ENCODE measurements at places on chromosomes 3 and 15.

DNA sequence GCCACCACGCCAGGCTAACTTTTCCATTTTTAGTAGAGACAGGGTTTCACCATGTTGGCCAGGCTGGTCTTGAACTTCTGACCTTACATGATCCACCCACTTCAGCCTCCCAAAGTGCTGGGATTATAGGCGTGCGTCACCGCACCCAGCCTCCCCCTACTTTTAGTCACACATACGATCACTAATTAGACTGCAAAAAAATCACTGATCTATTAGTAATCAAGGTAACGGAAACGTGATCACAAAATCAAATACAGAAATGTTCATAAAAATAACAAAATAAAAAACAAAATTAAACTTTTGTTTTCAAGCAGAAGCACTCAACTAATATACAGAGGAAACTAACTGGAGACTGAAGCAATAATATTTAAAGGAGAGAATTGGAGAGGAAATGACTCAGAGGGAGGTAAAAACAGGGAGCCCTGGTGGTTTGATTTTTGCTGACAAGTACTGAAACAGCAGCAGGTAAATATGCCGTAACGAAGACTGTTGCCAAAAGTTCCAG is 4.6 kb downstream of the WDR53 start:
- DNase-seq = peak; percentile 55

- DNase-seq = no peak
These were observed 15.0 kb downstream of the SEMA3G start for GRCh38 chr3:52429779-52430415.

DNA sequence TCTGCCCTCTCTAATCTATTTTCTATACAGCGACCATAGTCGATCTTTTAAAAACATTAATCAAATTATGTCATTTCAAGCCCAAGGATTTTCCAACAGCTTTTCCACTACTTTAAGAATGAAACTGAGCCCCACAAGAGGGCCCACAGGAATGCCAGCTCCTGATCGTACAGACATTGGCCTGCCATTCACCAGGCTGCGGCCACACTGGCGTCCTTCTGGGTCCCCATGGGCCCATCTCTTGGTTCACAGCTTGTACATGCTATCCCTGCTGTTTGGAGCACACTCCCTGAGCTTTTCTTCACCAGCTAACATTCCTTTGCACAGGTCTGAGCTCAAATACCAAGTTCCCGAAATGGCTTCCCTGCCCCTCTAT is 149.6 kb downstream of the MYLK start:
- no peak for DNase-seq

DNA sequence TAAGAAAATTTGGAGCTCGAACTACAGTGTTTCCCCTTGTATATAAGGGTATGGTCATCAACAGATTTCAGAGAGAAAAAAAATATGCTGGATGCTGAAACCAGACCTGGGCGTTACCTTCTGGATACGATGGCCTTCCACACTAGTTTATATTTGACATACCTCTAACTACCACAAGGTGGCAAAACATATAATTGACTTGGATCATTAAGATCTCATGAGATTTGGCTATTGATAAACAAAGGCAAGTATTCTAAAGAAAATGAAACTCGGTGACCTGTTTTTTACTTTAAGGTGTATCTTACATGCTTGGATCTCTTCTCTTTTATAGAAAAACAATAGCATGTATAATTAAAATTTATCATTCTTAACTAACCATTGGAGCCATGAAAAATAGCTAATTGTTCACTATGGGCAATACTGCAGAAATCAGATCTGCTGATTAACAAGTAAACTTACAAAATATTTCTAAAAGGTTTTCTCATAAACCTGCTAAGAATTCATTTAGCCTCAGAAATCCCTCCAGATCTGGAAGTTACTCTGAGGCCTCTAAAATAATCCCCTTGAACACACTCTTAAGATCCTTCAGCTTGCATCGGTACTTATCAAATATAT is 300.6 kb upstream of the KCNH8 start:
- no peak for DNase-seq

DNA sequence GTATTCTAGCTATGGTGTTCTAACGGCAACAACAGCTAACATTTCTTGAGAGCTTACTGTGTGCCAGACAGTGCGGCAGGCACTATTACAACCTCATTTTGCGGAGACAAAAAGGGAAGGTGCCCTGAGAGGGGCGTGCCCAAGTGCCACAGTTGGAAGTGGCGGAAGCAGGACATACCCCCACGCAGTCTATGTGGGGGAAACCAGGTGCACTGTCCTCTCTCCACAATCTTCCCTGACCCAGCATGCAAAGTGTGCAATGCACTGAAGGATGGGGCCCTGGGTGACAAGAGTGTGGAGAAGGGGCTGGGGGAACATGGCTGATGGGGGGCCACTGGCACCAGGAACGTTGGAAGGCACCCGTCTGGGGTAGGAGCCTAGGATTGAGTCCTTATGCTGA is 8.6 kb downstream of the ANP32A start:
- DNase-seq = no peak

DNA sequence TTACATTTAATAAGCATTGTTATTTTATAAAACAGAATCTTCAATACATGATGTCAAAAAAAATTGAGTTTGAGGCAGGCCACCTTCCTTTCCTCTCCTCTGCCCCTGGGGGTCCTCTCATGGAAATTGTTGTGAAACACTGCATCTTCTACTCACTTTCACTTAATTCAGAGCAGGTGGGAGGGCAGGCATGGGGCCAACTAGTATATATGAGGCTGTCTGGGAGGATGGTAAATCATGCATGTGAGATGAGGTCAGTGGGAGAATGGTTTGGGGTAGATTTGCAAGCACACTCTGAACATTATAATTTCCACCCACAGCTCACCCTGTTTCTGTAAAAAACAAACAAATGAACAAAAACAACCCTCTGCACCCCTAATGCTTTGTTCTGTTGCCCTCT is 10.4 kb upstream of the CCDC14 start:
- no peak for DNase-seq

- no peak for DNase-seq
These were observed 48.4 kb upstream of the KY start for GRCh38 chr3:134699141-134699711.

DNA sequence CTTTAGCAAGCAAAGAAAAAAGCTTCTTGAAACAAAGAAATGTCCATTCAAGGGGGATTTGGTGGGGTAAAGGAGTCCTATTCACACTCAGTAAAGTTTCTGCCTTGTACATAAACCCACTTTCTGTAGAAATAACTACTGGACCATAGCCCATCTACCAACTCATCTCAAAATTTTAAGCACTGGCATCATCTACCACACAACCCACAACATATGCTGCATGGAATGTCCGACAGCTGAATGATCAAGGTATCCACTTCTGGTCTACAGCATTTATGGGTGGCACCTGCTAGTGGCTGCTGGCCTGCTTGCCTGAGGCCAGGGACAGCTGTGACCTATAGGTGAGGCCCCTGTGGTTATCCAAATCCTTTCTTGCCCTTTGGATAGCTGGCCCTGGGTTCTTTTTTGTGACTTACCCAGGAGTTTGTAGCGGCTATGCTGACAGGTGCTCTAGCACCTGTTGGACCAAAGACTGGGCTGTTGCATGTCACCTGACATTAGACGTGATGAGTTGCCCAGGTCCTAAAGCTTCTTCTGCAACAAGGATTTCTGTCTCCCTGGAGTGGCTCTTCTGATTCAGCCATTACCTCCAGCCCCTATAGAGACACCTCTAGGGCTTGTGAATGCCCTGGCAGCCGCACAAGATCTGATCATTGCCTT is 19.2 kb upstream of the MEF2A start:
- DNase-seq = no peak

- peak; percentile 94 for DNase-seq
These were observed 183.8 kb upstream of the IL12A start for GRCh38 chr3:159804726-159805410.

Measured in cardiac fibroblast (primary cell).